ENCODE measurements at places on chromosomes 3 and 15.

DNA sequence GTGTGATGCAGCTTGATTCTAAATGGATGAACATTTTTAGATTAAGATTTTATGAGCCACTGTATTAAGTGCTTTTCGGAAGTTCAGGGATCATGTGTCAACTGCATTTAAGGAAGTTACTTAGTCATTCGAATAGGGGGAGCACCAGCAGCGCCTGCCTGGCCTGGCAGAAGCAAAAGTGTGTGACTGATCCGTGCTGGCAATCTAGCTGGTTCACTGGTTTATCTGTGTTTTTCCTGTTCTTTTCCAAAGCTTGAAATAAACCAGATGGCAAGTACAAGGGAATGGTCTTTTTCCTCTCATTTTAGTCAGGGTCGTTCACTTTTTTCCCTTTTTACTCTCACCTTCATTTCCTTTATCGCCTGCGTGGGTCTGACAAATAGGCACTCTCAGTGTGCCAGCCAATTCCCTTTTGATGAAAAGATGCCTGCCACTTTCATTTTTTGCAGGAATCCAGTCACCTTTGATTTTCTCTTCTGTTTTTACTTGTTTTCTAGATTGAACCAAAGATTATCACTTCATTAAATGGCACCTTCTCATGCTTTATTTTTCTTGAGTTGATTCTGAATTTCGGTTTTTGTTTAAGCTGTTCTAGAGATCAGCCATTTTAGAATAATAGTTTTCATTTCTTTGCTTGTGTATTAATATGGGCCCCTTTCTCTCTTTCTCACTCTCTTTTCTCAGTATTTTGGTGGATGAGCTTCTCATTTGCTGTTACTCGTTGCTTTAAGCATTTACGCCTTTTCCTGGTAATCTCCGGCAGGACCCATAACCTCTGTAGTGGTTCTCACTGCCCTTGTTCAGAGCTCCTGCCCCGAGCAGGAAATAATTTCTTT, 2.8 kb downstream of the ABHD2 start:
- peak; percentile 30 for DNase-seq

DNA sequence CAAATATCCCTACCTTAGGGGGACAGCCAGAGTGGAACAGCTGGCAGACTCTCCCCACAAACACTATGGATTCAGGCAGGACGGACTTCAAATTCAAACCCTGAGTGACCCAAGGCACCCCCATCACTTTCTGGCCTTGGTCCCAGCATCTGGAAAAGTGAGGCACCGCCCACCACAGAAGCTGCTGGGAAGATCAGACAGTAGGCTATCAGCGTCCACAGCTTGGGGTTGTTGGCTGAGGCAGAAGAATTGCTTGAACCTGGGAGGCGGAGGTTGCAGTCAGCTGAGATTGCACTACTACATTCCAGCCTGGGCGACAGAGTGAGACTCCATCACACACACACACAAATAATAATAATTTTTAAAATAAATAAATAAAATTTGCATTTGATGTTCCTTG, 8.5 kb downstream of the PFKFB4 start:
- DNase-seq = no peak

DNA sequence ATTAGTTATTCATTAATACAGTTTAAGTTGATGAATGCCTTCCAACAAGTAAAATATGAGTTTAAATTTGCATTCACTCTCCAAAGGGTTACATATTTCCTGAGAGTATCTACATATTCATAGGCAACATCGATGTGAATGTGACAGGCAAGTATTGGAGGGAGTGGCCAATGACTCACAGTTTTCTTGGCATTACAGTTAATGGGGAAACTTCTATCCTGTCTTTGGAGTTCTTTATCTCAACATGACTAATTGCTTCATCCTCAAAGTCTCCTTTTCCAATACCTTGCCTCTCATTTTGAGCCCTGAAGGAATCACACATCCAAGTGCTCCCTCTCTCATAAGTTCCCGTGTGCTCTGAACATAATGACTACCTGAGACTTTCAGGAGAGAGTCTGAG, 439.7 kb upstream of the FRG2C start:
- no peak for DNase-seq

DNA sequence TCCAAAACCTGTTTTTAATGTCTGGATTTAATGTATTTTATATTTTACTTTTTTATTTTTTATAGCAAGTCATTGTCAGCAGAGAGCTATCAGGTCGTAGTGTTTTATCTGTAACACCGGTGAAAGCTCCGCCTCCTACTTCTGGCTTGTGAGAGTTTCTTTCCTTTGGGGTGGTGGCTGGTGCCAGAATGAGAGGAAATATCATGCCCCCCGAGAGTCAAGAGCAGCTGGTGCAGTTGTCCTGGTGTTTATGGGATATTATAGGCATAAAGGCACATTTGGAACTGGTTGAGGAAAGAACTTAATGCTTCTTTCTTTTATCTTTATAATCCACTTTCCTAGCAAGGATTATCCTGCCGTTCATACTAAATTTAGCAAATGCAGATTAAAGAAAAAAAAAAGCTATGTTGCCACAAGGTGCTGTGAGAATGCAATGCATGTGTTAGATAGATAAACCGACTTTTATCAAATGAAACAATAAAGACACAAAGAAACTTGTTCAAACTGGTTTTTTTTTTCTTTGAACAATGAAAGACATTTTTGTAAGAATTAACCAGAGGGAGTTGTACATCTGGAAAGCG, 260.1 kb upstream of the PLSCR5 start:
- DNase-seq = no peak

GRCh38 chr3:46368569-46368968, 2.2 kb upstream of the CCR5 start:
- DNase-seq = peak; percentile 40

DNA sequence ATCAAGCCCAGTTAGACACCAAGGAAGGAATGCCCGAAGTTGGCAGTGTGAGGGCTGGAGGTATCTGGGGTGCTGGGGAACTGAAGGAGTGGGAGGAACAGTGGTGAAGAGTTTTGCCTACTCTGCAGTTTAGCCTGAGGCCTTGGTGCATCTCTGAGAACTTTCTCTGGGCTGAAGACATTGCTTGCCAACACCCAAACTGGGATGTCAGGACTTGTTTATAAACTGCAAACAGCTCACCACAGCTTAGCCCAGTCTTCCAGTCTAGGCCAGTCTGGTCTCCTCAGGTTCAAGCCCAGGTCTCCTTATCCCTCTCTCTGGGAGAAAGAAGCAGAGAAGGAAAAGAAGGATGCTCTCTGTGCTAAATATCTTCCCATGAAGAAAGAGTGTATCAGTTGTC, 68.0 kb upstream of the BOC start:
- no peak for DNase-seq

- no peak for DNase-seq
Measured at GRCh38 chr3:178454726-178455125, 81.5 kb upstream of the KCNMB2 start.

- DNase-seq = no peak
Measured at GRCh38 chr3:135784557-135784956, 181.0 kb upstream of the PPP2R3A start.

DNA sequence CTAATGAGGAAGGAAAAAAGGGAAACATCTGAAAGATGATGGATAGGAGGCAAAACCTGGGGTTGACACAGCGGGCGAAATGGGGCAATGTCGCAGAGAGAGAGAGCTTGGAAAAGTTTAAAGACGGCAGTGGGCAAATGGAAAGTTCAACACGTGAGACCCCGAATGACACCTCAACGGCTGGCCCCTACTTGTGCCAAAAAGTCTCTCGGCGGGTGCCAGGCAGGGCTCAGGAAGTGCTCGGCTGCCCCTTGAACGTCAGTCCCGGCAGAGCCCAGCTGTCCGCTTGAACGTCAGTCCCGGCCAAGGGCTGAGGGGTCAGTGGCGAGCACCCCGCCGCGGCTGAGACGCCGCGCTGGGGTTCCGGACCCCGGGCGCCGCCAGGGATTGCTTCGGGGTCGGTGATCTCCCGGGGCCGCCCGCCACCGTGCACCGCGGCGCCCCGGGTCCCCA, 658 bp downstream of the EOGT start:
- DNase-seq = no peak

DNA sequence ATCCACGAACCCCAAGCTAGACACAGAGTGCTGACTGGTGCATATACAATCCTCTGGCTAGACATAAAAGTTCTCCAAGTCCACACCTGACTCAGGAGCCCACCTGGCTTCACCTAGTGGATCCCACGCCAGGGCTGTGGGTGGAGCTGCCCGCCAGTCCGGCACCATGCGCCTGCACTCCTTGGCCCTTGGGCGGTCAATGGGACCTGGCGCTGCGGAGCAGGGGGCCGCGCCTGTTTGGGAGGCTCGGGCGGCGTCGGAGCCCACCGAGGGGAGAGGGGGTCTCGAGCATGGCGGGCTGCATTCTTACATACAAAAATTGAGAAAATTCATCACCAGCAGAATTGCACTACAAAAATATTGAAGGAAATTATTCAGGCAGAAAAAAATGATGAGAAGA, 120.7 kb upstream of the FAN1 start:
- no peak for DNase-seq

- DNase-seq = no peak
Measured at GRCh38 chr3:177144922-177145321, 52.4 kb downstream of the TBL1XR1 start.

GRCh38 chr15:76147906-76148570, 88.3 kb downstream of the TMEM266 start:
- DNase-seq = peak; percentile 50

GRCh38 chr15:93703092-93703739, 528.1 kb upstream of the MCTP2 start:
- no peak for DNase-seq

GRCh38 chr15:49137861-49138260, 17.5 kb downstream of the COPS2 start:
- no peak for DNase-seq

All from stimulated activated CD8-positive, alpha-beta memory T cell treated with anti-CD3 and anti-CD28 coated beads, Interleukin-15, amount 100 ng/mL, for 48 hours (primary cell).